COR-L47 (cell line): ENCODE measurements at places on chromosomes 4 and X.

- DNase-seq: no peak
Observed at GRCh38 chr4:54400802-54401201, 171.7 kb downstream of the PDGFRA start.

GRCh38 chr4:152206185-152206584 is 329.7 kb downstream of the FBXW7 start:
- no peak for DNase-seq

- no peak for DNase-seq
Observed at GRCh38 chr4:3338976-3339531, 46.2 kb downstream of the RGS12 start.

DNA sequence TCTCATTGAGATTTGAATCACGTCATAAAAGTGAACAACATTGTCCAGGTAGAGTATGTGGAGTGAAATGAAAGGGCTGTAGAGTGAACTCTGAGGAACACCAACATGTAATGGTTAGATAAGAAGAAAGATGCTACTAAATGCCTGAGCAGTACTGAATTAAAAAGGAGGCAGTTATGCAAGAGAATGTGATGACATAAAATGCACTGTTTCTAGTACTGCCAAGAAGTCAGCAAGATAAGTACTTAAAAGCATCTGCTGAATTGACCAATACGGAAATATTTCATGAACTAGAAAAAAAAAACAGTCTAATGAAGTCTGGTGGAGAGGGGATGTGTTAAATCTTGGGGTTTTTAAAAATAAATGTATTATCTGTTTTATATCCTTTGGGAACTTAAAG is 583.8 kb upstream of the GALNT7 start:
- DNase-seq: no peak

- DNase-seq: no peak
Observed at GRCh38 chr4:88660446-88661294, 37.0 kb downstream of the NAP1L5 start.

DNA sequence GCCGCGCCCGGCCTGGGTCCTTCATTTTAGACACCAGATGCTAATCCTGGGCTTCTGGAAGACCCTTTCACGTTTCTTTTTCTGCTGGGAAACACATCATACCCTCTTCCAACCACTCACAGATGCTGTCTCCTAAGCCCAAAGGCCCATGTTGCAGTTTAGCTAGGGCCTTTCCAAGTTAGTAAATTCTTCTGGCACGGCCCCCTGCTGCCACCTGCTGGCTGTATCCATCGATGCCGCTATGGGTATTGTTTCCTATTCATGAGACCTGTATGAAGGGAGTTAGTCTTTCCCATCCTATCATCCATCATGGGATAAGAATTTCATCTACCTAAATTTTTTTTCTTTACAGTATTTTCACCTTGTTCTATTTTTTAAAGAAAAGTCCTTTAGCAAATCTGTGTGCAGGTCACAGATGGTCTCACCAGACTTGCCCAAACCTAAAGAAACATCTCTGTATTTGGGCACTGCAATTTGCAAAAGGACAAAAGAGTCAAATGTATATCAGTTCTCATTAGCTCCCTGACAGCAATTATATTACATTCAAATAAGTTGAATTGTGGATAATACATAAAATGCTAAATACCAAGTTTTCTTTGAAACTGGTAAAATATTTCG is 37.8 kb upstream of the SLC9A7 start:
- peak; percentile 57 for DNase-seq

DNA sequence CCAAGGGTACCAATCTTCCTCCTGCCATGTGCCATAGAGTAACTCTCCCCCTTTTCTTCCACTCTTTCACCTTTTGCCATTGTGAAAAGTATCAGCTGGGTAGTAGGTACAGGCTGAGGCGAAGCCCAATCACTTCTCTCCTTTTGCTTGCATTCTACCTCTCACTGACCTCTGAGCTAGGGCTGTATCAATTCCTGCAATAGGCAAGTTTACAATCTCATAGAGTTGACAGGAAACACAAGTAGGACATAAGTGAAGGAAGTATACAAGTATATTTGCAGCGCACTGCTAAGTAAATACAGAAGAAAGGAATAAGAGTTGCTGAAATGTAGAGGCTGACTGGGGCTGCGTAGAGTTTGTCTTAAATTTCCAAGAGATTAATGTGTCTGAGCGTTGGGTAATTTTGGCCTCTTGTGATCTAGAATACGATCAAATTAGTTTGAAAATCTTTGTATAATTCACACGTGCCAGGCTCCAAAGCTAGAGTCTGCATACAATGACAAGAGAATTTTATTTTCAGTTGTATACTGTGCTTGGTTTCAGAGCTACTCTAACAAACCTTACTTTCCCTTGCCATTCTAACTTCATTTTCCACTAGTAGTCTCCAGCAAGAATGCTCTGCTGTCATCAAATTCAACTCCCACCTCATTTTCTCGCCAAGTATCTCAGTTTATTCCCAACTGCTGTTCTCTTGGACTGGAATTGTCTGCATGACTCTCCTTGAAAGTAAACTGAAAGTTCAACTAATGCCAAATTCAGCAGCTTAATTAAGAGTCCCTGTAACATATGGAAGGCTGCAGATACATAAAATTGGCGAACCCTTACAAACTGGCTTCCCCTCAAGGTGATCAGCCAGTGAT is 90.3 kb downstream of the ATP11C start:
- DNase-seq: no peak

GRCh38 chr4:27350161-27350560 is 489.5 kb downstream of the STIM2 start:
- DNase-seq: no peak

- DNase-seq: no peak
Observed at GRCh38 chrX:13215729-13216128, 104.1 kb downstream of the ATXN3L start.

DNA sequence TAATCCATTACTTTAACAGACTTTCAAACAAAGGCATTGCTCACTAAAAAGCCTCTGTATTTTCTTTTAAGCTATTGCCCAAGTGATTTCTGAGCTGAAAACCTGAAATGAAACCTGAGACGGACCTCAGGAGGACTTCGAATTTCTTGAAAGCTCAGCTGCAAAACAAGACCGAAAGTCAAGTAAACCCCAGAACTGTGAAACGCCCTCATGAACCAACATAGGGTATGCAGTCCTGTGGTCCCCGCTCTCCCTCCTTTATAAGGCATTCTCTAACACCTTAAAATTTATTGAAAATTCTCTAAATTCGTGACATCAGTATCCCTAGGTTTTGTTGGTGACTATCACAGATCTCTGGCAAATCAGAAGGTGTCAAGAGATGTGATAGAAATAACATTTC is 91.8 kb downstream of the SHISA3 start:
- DNase-seq: no peak

- no peak for DNase-seq
Observed at GRCh38 chr4:41215969-41216293, 1.6 kb upstream of the APBB2 start.

- DNase-seq: no peak
Observed at GRCh38 chr4:163367651-163368050, 24.0 kb downstream of the NPY5R start.

DNA sequence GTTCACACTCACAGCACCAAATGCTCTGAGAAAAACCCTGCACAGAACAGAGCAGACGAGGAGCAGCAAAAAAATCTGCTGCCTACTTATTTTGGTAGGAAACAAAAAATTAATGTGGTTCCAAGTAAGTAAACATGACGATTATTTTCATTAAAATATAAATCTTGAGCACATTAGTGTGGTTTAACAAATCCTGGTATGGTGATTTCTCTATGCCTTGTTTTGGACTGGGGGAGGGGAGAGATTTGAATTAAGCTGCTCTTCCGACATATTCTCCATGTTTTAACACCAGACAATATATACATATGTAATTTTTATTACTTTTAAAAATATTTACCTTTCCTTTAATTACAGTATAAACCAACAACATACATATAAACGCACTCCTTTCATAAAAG is 1.8 kb downstream of the CAMK2D start:
- DNase-seq: no peak

GRCh38 chr4:94396984-94397383 is 54.3 kb upstream of the HPGDS start:
- no peak for DNase-seq

DNA sequence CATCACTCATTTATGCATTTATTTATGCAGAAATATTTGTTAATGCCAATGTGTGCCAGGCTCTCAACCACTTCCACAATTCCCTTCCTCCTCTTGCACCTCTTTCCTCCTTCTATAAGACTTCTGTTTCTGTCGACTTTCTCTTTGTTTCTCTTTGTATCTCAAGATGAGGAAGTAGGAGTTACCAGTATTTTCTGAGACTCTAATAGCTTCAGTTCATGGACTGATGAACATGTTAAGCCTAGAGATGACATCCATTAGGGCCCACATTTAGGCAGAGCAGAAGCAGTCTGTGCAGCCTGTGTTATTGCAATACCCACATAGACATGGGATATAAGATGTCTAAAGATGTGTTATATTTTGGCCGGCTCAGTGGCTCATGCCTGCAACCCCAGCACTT is 241.8 kb upstream of the SMIM31 start:
- DNase-seq: no peak

DNA sequence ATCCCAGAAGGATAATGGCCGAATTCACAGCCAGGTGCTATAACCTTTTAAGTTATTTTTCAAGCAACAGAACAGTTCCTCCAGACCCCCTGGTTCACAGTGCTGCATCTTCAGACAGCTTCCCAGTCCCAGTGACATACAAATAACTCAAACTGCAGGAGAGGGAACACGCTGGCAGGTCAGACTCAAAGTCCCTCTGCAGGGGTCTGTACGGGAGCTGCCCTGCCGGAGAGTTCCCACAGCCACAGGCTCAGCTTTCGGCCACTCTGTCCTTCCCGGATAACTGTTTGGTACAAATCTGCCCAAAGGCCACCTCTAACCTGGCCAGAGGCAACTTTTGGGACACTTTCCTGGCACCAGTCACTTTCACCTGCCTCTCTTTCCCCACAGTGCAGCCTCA is 230.2 kb downstream of the AFAP1 start:
- DNase-seq: no peak

- DNase-seq: no peak
Observed at GRCh38 chrX:106286053-106286650, 118.0 kb downstream of the PWWP3B start.

GRCh38 chr4:1819816-1820215 is 26.7 kb downstream of the FGFR3 start:
- DNase-seq: no peak

DNA sequence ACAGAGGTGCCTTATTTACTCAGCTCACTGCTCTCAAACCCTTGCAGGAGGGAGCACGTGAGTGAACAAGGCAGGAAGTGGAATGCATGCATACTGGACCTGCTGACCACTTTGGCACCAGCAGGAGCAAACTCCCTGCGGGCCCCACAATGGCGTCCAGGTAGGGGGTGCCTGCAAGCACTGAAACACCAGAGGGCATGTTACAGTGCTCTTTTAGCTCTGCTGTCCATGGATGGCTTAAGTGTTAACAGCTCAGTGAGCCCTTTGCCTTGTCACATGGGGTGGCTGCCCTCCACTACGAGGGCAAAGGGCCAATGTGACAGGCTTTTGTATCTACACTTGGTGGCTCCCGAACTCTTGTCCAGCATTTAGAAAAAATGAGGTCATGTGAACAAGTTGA is 199.5 kb upstream of the UGT8 start:
- DNase-seq: no peak

DNA sequence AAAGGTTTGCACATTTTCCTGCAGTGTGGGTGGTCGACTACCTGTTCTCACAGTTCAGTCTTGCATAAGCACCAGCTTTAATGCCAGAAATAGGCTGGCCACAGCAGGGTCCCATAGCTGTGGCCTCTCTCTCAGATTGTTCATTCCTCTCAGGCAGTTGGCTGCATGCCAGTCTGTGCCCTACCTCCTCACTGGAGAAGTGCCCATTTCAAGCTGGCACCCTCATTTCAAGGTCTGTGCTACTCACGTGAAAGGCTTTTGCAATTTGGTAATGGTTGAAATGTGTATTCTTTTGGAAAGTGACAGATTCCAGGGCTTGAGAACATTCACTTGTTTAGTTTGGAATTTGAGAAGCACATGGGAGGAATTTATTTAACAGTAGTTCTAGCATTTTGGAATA is 28.9 kb upstream of the MTMR1 start:
- peak; percentile 74 for DNase-seq

DNA sequence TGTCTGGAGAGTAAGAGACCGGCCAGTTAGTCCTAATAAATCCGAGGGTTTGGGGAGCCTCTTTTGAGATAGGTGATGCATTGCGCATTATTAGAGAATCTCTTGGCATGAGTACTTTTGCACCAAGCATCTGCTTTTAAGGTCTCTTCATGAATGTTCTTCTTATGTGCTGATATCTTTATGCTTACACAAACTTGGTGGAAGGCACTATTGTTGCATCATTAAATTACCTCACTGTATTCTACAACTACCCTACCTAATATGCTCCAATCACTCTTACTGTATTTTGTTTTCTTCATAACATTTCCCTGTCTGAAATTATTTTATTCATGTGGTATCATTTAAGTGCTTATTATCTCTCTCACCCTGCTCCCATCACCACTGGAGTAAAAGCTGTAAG is 151.6 kb downstream of the PALLD start:
- no peak for DNase-seq
